Stimulated activated naive CD4-positive, alpha-beta T cell treated with Interleukin-2 at 50 U/mL for 16 hours (primary cell): ENCODE measurements at places on chromosomes 3 and 15.

DNA sequence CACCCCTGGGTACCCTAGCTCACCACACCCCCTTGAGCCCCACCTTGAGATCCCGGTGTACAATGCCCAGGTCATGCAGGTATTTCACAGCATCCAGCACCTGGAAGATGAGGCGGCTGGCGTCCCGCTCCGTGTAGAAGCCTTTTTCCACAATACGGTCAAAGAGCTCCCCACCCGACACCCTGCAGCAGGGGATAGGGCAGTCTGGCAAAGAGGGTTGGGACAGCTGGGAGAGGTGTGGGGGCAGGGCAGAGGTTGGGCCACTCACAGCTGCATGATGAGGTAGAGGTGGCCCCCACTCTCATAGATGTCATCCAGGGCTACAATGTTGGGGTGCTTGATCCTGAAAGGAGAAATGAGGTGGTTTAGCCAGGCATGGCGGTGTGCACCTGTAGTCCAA is 6.9 kb downstream of the CAMK1 start:
- DNase-seq = no peak

- DNase-seq = no peak
These were observed 69.4 kb downstream of the CPN2 start for GRCh38 chr3:194281766-194282165.

DNA sequence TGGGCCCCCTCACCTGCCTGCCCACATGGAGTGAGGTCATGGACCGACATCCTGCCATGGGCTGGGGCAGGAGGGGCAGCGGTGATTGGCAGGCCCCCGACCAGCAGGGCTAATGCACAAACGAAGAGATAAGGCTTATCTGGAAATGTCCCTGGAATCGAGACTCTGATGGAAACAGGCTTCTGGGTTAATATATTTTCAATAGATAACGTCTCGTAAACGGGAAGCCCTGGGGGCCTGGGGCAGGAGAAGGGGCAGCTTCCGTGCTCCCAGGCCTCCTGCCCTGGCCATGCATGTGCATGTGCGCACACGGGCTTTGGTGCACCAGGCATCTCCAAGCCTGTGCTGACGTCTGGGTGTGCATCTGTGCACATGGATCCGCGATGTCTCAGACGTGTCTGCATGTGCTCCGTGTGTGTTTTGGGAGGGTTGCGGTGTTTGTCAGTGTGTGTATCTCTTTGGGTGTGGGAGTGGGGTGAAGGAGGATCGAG is 55.1 kb downstream of the DNAJB8 start:
- DNase-seq = no peak

DNA sequence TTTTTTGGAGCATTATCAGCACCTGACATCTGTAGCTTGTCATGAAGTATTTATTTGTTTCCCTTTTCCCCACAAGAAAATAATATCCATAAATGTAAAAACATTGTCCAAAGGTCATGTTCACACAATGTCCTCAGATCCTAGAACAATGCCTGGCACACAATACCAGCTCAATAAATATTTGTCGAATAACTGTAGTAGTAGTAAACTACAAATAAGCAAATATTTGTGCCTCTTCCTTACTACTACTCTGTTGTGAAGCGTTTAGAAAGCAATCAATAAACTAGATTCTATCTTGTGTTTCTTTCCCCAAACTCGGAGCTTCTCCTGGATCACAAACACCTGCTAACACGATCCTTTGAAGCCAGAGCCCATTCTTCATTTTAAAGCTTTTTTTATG is 459.6 kb upstream of the NECTIN3 start:
- no peak for DNase-seq

- no peak for DNase-seq
These were observed 50.8 kb downstream of the GXYLT2 start for GRCh38 chr3:72938471-72939265.

DNA sequence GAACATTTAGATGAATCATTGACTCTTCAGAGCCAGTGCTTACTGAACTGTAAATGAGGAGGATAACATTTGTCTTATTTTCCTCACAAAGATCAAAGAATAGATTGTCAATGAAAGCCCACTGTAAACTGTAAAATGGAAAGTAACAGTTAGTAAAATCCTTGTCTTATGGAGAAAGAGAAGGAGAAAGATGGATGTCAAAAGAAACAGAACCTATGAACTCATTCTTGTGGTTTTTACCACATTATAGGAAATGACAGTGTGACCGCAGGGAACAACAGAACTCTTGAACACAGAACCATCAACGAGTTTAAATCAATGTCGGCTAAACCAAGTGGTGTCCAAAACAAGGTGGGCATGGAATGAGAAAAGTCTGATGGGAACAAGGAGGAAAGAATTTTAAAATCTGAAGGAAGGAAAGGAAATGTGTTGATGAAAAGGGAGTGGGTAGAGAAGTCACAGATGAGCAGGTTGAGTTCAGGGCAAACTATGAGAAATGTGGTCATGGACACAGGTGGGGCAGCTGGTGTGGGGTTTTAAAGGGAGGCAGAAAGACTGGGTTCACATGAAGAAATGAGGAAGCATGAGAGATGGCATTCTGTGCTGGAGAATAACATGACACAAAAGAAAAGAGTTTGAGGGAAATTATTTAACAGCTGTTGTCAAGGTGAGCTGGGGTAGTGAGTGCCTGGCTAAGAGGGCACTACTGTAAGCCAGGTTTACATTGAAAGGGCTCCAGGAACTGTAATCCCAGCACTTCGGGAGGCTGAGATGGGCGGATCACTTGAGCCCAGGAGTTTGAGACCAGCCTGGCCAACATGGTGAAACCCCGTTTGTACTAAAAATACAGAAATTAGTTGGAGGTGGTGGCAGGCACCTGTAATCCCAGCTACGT is 42.4 kb upstream of the ETV5 start:
- no peak for DNase-seq

DNA sequence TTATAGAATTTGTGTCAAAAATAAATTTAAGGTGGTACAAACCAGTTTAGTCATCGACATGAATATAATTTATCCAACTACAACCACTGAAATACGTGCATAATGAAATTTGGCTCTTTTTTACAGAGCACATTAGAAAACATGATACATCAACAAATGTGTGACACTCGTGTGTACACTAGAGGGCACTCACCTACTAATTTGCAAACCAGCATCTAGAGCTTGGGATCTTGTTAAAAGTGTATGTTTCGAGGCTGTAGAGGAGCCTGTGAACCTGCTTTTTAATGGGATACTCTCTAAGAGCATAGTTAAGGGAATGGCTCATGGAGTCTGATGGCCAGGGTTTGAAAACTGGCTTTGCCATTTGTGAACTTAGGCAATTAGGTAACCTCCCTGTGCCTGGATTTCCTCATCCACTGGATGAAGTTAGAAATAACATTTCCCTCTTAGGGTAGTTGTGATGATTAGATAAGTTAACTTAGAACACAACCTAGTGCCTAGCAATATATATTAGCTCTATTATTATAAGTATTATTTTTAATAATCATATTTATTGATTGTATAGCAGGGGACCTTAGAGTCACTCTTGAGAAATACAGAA is 8.8 kb upstream of the CPOX start:
- DNase-seq = no peak

GRCh38 chr3:133901083-133901482 is 5.4 kb upstream of the RAB6B start:
- no peak for DNase-seq

DNA sequence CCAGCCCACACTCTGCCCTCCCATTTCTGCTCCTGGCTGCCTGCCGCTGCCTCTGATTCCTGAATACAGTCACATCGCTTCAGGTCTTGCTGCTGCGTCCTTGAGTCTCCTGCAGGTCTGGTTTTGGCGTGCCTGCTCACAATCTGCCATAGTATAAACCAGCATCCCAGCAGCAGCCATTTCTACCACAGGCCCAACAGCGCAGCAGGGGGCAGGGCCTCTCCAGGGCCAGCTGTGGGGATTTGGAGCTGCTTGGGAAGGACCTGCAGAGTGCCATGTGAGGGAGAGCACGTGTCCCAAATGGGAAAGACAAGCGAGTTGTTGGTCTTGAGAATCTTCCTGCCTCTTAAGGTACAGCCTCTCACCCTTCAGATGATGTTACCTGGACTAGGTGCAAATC is 398.3 kb upstream of the PPP2R3A start:
- no peak for DNase-seq

- no peak for DNase-seq
These were observed 24.2 kb downstream of the NMNAT3 start for GRCh38 chr3:139653582-139653981.

DNA sequence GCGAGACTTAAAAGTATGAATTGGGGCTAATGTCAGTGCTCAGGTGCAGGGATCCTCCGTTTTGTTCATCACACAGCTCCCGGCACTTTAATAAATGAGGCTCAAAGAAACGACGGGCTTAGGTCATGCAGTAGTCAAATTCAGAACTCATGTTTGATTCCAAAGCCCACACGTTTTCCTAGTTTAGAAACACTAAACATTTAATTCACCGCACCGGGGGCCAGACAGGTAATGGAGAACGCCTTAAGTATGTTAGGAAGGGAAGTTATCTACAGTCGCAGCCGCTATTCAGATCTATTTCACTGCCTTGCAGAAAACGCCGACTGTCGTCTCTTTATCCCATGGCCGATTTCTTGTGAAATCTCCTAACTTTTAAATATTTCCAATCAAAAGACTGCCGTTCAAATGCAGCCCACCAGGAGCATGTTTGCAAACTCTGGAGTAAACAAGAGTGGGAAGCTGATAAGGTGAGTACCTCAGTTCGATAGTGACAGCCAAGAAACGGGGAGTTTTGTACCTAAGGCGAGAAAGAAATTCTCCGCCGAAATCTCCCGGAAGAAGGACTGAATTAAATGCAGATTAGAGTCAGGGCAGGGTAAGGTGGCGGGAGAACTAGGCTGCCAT is 569 bp downstream of the HIGD2B start:
- no peak for DNase-seq

GRCh38 chr3:16249336-16249735 is 15.4 kb downstream of the DPH3 start:
- DNase-seq = no peak

DNA sequence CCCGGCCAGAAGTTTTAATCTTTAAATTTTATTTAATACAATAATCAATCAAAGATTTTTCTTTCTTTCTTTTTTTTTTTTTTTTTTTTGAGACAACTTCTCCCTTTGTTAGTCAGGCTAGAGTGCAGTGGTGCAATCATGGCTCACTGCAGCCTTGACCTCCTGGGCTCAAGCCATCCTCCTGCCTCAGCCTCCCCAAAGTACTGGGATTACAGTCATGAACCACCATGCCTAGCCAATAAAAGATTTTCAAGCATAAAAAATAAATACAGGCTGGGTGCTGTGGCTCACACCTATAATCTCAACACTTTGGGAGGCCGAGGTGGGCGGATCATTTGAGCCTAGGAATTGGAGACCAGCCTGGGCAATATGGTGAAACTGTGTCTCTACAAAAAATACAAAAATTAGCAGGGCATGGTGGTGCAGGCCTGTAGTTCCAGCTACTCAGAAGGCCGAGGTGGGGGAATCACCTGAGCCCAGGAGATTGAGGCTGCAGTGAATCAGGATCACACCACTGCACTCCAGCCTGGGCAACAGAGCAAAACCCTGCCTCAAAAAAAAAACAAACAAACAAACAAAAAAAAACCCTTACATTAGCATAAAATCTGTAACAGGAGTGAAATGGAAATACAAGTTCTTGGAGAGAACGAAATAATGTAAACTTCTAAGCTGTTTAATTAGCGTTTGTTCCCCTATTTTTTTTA is 29.1 kb upstream of the SRP14 start:
- no peak for DNase-seq

DNA sequence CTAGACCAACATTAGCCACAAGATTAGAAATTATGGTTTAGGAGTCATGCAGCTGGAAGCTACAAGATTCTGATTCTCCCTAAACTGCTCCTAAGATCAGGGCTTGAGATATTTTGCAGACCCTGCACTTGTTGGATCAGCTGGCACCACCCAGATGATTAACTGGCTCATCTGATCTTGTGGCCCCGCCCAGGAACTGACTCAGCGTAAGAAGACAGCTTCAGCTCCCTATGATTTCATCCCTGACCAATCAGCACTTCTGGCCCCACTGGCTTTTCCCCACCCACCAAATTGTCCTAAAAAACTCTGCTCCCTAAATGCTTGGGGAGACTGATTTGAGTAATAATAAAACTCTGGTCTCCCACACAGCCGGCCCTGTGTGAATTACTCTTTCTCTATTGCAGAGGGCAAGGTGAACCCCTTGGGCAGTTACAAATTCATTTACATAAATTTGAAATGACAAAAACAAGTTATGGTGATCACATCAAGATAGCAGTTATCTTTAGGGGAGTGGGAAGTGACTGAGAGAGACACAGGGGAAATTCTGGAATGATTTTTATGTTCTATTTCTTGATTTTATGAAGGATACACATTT is 76.5 kb downstream of the CD200R1L start:
- peak; percentile 45 for DNase-seq

DNA sequence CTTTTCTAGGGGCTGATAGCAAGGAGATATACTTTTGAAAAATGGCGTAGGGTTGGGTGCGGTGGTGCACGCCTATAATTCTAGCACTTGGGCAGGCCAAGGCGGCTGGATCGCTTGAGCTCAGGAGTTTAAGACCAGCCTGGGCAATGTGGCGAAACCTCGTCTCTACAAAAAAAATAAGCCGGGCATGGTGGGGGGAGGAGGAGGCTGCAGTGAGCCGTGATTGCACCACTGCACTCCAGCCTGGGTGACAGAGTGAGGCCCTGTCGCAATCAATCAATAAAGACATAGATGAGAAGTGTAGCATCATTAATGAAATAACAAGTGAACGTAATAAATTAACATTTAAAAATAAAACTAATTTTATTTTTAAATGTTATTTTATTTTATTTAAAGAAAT is 134.6 kb downstream of the SLCO3A1 start:
- DNase-seq = no peak
